ENCODE measurements at places on chromosomes 2 and 18.

- no peak for DNase-seq
Measured at GRCh38 chr2:45191976-45192375, 182.7 kb upstream of the SIX2 start.

- DNase-seq, result no peak
Measured at GRCh38 chr2:99806758-99807157, 316.9 kb upstream of the REV1 start.

DNA sequence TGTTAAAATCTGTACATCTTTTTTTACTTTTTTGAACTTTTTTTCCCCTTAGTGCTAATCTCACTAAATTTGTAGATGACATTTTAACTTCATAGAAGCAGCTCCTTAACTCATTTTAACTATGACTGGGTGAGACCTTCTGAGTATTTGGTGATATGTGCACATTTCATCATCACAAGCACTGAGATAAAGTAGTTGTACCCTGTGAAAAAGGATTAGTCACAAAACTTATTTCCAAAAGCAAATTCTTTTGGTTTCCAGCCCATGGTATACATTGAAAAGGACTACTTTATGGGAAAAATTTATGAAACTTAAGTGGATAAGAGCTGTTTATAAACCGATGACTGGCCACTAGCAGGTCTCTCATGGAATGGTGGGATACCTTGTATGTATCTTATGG is 581.5 kb downstream of the PLCL1 start:
- no peak for DNase-seq

GRCh38 chr2:67652679-67653078 is 255.5 kb downstream of the ETAA1 start:
- no peak for DNase-seq

DNA sequence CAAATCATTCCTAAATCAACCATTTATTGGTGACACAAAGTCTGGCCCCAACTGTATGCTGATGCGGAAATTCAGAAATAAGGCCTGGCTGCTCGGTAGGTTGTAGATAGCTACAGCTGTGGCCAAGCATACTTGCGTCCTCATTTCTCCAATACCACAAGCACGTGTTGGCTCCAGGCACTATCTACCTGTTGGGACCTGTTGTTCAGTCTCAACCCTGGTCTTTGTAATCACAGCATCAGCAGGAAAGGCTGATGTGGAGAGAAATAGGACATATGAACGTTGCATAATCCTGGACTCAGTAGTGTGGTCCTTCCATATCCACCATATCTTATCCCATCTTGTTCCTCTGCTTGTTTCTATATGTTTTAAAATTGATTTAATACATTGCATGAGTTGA is 212.6 kb downstream of the PMAIP1 start:
- no peak for DNase-seq

GRCh38 chr18:27412556-27412955 is 227.4 kb upstream of the CHST9 start:
- no peak for DNase-seq

GRCh38 chr18:50312296-50313030 is 25.0 kb upstream of the CXXC1 start:
- no peak for DNase-seq

GRCh38 chr18:4405965-4406364 is 49.1 kb downstream of the DLGAP1 start:
- peak; percentile 33 for DNase-seq

DNA sequence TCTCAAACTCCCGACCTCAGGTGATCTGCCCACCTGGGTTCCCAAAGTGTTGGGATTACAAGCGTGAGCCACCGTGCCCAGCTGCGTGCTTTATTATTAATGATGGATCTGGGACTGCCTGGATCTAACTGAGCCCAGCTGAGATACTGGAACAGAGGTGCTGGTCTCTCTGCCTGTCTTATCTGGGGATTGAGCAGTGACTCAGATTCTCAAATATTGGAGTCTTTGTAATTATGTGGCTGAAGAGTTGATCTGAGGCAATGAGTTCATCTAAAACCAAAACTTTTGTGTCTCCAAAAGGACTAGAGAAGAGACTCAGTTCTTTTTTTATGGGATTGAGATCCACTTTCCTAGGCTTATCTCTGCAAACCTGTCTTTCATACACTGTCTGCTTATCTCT is 16.3 kb downstream of the PLEKHB2 start:
- DNase-seq, result no peak

- no peak for DNase-seq
Measured at GRCh38 chr2:239444626-239445577, 44.1 kb upstream of the HDAC4 start.

DNA sequence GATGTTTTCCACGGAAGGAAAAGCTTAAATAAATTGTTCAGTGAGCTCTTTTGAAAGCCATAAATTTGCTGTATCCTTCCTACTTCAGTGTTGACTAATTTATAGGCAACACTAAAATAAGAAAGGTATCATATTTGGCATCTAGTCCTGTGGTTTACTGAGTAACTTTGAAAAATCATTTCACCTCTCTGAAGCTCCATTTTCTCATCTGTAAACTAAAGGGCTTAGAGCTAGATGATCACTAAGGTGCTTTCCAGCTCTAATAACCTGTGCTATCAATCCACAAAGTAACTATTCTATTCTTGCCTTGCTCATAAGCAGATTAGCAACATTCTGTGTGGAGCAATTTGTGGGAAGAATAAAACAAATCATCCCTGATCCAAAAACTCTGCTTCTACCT is 3.6 kb upstream of the MYOM1 start:
- no peak for DNase-seq

GRCh38 chr2:66030553-66030952 is 404.4 kb upstream of the MEIS1 start:
- peak; percentile 69 for DNase-seq

- DNase-seq, result no peak
Measured at GRCh38 chr2:46469116-46469515, 10.2 kb upstream of the TMEM247 start.

- DNase-seq, result no peak
Measured at GRCh38 chr2:105421053-105421452, 22.2 kb upstream of the FHL2 start.

DNA sequence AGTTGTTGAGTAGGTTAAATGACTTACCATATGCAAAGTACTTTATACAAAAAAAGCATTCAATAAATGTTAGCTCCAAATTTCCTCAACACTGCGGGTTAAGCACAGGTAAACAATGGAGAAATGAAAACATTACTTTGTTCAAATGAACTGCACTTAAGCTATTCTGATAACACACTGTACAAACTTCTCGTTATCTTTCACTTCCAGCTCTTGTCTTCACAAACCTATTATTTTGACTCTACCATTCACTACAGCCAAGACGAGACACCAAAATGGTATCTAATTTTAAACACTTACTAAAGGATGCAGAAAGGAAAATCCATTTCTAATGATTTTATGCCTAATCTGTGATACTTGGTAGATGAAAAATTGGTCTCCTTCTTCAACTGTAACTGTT is 43.8 kb downstream of the SLC40A1 start:
- DNase-seq, result no peak

Measured in GM23338 (cell line).